ENCODE measurements at places on chromosomes 7 and 10. TPM values are rescaled to one million over a fixed set of nuclear protein-coding genes. Genes with fewer than 3 reads are reported as not detected.

GRCh38 chr7:143411976-143412708, 3.5 kb upstream of the EPHA1 start:
- DNase-seq, result no peak

GRCh38 chr7:50261593-50261992, 42.9 kb upstream of the IKZF1 start:
- no peak for DNase-seq

- no peak for DNase-seq
Measured at GRCh38 chr7:21365866-21366624, 61.8 kb upstream of the SP4 start.

The ACTR3C gene
- total RNA-seq, result 24.1 TPM

DNA sequence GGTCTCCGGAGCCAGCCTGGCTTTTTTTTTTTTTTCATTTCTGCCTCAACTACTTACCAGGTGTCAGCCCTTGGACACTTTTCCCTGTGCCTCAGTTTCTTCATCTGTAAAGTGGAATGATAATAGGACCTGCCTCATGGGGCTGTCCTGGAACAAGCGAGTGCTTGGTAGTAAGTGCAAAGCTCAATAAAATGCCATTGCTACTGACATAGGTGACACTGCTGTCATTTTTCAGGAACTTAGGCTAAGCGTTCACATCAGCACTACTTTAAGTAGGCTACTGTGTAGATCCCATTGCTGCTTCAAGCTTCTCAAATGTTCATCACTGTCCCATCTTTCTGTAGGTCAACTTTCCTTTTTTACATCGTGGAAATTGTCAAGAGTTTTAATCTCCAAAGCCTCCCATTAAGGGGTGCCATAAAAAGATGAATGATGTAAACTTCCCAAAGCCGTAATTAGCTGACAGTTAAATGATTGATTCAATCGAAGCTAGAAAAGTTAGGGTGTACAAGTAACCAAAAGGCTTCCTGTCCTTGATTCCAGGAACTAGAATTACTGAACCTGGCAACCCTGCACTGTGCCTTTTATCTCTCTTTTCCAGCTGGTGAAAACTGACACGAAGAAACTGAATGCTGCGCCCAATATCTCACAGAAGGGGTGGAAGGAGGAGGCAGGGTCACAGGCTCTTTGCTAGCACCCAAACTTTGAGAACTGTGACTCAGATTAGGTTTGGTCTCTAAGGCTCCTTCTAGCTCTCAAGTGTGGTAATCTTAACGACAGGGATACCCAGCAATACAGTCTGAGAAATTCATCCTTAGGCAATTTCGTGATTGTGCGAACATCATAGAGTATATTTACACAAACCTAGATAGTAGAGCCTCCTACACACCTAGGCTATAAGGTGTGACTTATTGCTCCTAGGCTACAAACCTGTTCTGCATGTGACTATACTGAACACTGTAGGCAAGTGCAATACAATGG, 861 bp upstream of the USP6NL start:
- DNase-seq, result no peak

DNA sequence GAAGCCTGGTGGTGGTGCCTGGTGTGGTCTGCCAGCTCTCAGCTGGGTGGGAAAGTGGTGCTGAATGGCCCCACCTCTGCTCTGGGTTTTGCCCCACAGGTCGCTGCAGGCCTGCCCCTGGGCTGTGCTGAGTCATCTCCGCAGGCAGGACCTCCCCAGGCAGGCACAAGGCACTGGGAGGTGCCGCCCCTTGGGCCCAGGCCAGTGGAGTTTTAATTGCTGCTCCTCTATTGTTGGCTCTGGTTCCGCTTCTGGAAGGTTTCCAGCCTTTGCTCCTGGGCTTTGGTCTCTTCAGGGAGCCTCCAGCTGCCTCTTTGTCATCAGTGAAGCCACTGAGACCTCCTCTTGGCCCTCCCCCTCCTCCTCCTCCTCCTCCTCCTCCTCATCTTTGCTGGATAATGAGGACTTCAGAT, 180.3 kb upstream of the GRB10 start:
- DNase-seq, result no peak

Measured in vagina (tissue), 2 donors.